ENCODE measurements at places on chromosomes 12 and 14.

DNA sequence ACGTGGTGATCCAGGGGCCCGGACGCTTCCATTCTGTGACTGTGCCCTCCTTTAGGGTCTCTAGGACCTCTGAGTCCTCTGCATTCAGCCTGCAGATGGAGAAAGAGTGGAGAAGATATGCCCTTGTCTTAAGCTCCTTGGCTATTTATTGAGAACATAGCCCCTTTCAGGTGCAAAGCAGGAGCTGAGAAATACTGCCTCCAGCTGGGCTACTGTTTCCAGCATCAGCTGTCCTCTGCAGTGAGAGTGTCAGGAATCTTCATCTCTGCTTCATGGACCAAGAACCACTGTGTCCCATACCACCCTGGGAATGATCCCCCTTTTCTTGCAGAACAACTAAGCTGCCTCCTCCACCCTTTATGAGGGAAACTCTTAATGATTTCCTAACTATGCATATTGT lies 47.8 kb upstream of the CEP83 start:
- no peak for DNase-seq

- DNase-seq = no peak
Observed at GRCh38 chr14:74980398-74980730, 22.4 kb upstream of the EIF2B2 start.

GRCh38 chr12:115000038-115000437 lies 316.1 kb upstream of the TBX3 start:
- no peak for DNase-seq

DNA sequence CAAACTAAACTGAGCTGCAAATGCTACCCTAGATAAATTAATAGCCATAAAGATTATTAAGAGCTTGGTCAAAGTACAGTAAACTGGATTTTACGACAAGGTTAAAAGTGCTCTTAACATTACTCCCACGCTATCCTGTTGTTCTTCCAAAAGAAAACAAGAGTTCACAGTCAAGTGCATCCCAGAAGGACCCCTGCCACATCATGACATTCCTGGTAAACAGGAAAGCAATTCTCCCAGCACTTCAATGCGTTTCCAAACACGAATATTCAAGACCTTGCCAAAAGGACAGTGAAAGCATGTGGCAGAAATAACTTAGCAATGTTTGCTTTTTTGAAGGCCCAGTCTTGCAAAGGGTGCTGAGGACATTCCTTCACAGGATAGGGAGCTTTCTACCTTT lies 11.2 kb downstream of the SPRING1 start:
- no peak for DNase-seq

- no peak for DNase-seq
Observed at GRCh38 chr12:11085419-11085818, 6.7 kb downstream of the TAS2R43 start.

DNA sequence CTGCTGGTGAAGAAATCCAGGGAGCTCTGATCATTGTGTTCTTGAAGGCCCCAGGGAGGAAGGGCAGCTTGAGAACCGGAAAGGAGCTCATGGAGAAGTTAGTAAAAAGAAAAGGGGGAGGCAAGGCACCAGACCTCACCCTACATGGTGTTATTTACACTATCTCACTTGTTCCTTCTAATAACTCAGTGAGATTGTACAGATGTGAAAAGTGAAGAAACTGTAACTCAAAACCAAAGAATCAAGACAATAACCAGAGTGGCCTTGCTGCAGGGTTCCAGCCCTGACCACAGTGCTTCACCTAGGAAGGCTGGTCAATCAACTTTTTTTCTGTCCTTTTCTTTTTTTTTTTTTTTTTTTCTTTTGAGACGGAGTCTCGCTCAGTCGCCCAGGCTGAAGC lies 353.6 kb downstream of the TMTC2 start:
- no peak for DNase-seq

- no peak for DNase-seq
Observed at GRCh38 chr12:108768591-108769500, 37.5 kb upstream of the CORO1C start.

DNA sequence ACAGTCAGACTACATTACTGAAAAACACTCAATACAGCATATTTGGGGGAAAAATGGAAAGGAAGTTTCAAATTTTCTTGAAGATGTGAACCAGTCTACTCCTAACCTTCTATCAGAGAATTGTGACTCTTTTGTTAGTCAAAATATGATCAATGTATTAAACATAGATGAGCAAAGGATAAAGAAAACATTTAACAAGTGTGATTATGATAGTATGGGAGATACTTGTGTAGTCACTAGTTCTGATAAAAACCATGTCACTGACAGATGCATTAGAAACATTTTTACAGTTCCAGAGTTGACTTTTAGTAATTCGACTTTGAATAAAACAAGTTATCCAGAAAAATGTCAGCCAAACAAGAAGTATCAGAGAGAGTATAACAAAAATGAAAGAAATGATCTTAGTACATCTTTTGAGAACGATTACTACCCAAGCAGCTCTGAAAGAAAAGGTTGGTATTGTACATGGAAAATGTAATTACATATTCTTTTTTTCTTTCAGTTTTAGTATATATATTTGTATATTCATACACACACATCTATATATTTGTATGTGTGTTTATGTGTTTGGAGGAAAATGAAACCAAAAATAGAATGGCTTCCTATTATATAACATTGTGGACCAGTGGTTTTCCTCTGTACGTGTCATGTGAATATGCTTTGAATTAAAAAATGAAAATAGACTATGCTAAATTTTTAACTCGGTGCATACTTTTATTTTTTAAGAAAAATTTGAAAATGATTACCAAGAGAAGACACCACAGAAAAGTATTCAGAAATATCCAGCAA lies 63.3 kb upstream of the ABCD2 start:
- DNase-seq = no peak
